ENCODE measurements at places on chromosomes 16 and 17.

- DNase-seq, result no peak
Observed at GRCh38 chr17:38825762-38826247, 684 bp upstream of the CWC25 start.

GRCh38 chr17:6526362-6527152 lies 29.8 kb downstream of the PITPNM3 start:
- no peak for DNase-seq

GRCh38 chr17:11882716-11883115 lies 114.6 kb downstream of the ZNF18 start:
- DNase-seq, result no peak

GRCh38 chr17:82234211-82235055 lies 5.6 kb downstream of the SLC16A3 start:
- no peak for DNase-seq

- DNase-seq, result no peak
Observed at GRCh38 chr17:38579083-38579480, 26.7 kb downstream of the SRCIN1 start.

GRCh38 chr17:31967648-31968047 lies 30.8 kb downstream of the SUZ12 start:
- no peak for DNase-seq

- no peak for DNase-seq
Observed at GRCh38 chr16:30895627-30896260, 670 bp upstream of the CTF1 start.

DNA sequence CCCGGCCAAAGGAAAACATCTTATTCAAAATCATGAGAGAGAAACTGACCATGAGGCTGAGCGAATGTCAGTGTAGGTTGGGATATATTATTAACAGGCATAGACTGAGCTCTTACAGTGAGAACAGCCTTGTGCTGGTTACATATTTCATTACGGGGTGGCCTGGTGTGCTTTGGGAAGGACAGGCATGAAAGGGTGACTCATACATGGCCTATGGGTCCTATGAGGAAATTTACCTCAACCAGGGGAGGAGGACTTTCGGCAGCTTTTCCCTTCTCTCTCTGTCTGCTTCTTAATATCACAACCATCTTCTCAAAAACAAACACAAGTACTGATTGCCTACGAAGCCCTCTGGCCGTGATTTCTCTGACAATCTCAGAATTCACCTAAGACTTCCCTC lies 579.1 kb downstream of the CDH13 start:
- DNase-seq, result no peak

DNA sequence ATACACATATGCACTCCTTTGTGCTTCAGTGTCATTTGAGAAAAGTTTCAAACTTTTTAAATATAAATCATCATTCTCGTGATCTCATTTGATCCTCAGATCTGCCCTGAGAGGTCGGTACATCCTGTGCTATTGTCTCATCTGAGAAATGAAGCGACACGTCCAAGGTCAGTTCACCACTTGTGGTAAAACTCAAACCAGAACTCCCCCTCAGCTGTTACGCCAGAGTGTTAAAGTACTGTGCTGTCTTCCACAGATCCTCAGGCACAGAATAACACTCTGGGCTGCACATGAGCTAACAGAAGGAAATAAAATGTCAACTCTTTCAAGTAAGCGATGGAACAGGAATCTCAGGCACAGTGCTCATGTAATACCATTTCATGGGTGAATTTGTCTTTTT lies 31.4 kb downstream of the ANKFN1 start:
- no peak for DNase-seq

GRCh38 chr16:46717692-46718091 lies 28.2 kb downstream of the ORC6 start:
- DNase-seq, result no peak

GRCh38 chr16:46743232-46743719 lies 4.9 kb downstream of the MYLK3 start:
- no peak for DNase-seq

DNA sequence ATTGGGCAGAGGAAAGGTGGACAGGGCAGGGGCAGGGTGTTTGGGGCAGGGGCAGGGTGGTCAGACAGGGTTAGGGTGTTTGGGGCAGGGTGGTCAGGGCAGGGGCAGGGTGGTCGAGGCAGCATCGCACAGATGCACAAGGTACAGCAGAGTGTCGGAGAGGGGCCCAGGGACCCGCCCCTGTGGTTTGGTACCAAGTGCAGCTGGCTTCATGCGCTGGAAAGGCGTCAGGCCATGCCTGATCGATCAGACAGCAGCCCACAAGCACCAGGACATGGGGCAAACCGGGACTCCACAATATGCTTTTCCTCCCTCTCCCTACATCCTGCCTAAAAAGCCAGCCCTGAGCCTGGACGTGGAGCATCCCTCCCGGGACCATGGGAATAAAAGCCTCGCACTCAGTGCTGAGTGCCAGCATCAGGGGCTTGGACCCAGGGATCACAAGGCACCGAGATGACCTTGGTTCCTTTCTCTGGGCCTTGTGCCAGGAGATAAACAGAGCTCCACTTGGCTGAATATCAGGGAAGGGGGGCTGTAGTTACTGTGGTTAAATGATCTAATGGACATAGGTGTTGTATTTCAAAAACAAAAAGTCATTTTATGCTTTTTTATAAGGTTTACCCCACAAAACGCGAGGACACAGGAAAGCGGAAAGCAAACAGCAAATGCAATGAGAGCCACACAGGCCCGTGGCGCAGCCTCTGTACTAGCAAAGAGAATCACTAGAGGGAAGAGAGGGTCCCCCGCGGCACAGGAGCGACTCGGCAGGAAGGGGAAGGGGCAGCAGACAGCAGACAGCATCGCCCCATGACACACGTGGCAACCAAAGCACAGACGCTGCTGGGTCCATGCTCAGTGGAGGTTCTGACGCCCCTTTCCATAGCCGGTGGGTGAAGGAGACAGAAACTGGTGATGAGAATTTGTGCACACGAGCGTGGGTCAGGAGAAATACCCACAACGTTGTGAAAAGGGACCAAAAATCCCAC lies 5.3 kb upstream of the HEXD start:
- DNase-seq, result no peak

DNA sequence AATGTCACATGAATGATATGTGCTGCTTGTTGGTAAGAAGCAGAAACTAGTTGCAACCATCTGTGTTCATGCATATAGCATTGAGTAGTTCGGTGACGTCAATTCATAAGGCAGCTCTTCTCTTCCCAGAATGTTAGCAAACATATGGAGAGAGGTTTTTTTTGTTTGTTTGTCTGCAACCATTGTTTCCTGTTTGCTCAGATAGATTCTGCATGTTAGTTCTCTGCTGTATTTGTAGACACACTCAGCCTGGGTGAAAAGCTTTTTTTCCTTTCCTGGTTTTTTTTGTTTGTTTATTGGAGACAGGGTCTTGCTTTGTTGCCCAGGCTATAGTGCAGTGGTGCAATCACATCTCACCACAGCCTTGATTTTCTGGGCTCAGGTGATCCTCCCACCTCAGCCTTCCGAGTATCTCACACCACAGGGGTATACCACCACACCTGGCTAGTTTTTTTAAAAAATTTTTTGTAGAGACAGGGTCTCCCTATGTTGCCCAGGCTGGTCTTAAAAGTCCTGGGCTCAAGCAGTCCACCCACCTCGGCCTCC lies 16.7 kb downstream of the WSB1 start:
- DNase-seq, result no peak

DNA sequence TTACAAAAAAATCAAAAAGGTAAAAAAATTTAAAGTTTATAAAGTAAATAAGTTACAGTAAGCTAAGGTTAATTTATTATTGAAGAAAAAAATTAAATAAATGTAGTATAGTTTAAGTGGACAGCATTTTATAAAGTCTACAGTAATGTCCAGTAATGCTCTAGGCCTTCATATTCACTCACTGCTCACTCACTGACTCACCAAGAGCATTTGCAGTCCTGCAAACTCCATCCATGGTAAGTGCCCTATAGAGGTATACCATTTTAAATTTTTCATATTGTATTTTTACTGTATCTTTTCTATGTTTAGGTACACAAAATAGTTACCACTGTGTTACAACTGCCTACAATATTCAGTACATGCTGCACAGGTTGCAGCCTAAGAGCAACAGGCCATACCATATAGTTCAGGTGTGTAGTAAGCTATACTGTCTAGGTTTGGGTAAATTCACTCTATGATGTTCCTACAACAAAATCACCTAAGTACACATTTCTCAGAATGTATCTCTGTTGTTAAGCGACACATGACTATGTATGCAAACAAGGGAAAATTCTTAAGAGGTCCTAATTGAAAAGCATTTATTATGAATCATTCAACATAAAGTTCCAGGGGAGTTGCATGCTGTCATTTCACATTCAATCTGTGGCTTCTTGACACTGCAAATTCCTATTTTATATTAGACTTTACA lies 92.3 kb downstream of the SPAG9 start:
- no peak for DNase-seq

DNA sequence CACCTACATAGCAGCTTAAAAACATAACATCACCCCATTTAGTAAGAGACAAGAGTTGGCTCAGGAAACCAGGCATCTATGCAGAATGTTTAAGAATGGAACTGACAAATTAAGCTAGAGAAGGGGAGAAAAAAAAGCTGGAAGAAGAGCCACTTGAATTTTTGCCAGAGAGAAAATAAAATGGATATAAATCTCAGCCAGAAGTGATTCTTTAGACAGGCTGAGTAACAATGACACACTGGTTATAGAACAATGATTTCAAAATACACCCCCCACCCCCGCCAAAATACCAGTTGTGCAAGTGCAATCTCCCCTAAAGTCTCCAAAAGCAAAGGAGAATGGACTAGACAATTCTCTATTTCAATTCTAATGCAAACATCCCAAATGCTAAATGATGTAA lies 22.4 kb downstream of the LSM12 start:
- DNase-seq, result no peak

- no peak for DNase-seq
Observed at GRCh38 chr16:67608364-67608763, 36.6 kb upstream of the CARMIL2 start.

- DNase-seq, result no peak
Observed at GRCh38 chr16:22885951-22886350, 72.0 kb downstream of the HS3ST2 start.

- no peak for DNase-seq
Observed at GRCh38 chr17:73043686-73044581, 48.6 kb downstream of the SLC39A11 start.

DNA sequence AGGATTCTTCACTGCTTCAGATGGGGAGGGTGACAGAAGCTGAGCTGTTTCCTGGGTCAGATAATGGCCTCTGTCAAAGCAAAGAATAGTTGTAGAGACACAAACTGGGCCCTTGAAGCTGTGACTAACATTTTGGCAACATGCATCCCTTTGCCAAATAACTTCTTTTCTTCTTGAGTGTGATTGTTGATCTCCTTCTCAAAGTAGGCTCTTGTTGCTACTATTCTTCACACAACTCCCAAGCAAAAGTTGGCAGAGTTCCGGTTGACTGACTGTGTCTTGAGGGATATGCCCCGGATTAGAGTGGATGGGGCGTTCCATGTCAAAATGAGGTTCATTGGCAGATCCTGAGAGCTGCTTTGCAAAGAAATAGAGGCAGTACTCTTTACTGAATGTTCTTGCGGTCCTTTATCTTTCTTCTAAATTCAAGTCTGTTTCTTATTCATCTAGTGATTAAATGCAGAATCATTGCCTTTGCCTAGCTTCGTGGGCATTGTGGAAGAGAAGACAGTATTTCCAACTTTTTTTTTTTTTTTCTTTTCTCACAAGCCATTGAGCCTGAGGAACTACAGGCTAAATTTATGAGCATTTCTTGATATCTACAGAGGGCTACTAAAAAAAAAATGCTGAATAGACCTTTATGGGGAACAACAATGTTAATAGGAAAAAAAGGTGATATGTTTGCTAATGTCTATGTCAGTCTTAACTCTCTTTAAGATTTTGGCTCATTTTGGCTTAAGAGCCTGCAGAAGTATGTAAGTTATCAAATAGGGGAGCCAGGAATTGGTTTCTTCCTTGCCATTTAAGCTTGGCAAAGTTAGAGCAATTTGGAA lies 5.8 kb downstream of the WIPF2 start:
- peak; percentile 15 for DNase-seq

DNA sequence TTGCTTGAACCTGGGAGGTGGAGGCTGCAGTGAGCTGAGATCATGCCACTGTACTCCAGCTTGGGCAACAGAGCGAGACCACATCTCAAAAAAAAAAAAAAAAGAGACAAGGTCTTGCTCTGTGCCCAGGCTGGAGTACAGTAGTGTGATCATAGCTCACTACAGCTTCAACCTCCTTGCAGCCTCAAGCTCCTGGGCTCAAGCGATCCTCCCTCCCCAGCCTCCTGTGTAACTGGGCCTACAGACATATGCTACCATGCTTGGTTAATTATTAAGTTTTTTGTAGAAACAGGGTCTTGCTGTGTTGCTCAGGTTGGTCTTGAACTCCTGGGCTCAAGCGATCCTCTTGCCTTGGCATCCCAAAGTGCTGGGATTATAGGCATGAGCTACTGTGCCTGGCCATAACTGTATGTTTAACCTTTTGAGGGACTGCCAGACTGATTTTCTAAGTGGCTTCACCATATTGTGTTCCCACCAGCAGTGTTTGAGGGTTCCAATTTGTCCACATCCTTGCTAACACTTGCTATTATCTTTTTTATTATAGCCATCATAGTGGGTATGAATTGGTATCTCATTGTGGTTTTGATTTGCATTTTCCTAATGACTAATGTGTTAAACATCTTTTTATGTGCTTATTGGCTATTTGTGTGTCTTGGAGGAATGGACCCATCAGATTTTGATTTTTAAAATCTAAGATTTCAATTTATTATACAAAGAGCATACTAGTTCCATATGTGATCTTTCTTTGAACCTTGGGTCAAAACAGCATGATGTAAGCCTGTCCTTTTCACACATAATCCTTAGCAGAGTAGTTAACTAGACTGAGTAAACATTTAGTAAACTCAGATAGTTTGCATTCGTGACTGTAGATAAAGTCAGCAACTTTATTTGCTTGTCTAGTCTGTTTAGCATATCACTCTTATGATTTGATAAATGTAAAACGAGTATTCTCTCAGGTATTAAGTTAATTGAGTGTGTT lies 38.1 kb upstream of the KPNB1 start:
- DNase-seq, result no peak

DNA sequence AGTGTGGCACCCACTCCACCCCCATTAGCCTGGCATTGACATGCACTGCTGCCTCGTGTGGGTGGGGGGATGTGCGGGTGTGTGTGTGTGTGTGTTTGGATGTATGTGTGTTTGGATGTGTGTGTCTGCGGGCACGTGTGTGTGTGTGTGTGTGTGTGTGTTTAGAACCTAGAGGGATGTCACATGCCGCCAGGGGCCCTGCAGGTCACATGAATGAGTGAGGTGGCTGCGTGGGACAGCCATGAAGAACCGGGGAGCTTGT lies 9.0 kb downstream of the KATNB1 start:
- DNase-seq, result no peak

- DNase-seq, result no peak
Observed at GRCh38 chr16:85848986-85849385, 49.5 kb downstream of the COX4I1 start.

All from retina (tissue), 1 donor.